ENCODE measurements at places on chromosomes 12 and 14.

- DNase-seq = no peak
These were observed 113.3 kb upstream of the CAND1 start for GRCh38 chr12:67155863-67156262.

DNA sequence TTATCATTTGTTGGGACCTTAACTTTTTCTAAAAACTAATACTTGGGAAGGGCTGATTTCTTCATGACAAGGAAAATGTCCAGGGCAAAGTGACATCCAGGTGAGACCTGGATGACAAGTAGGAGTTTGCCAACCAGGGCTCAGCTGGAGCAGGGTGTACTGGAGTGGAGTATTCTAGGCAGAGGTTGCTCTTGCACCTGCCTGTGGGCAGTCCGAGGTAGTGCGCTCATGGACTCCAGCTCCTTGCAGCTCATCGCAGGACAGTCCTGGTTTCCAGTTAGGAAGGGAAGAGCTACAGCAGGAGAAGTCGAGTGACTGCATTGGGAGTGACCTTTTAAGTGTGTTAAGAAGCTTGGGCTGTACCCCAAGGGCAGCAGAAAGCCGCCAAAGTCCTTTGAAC, 175.9 kb downstream of the PELI2 start:
- peak; percentile 58 for DNase-seq

GRCh38 chr14:20866963-20867362, 24.2 kb upstream of the RNASE3 start:
- DNase-seq = no peak

DNA sequence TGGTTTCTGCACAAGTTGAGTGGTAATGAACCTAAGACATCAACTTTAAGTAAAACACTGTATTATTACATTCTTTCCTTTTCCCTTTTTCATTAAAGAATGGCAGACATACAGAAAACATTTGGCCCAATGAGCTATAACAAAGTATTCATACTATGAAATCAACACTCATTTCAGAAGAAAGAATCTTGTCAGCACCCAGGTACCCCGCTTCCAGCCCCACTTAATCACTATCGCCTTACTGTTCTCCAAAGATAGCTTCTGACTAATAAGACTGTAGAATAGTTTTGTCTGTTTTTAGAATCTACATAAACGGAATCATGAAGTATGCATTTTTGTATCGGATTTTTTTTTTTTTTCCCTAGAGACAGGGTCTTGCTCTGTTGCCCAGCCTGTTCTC, 9.5 kb downstream of the CNTN1 start:
- no peak for DNase-seq

- DNase-seq = no peak
These were observed 78.9 kb downstream of the ITPK1 start for GRCh38 chr14:93036652-93037345.

- no peak for DNase-seq
These were observed 49.8 kb upstream of the USP15 start for GRCh38 chr12:62210422-62210821.

DNA sequence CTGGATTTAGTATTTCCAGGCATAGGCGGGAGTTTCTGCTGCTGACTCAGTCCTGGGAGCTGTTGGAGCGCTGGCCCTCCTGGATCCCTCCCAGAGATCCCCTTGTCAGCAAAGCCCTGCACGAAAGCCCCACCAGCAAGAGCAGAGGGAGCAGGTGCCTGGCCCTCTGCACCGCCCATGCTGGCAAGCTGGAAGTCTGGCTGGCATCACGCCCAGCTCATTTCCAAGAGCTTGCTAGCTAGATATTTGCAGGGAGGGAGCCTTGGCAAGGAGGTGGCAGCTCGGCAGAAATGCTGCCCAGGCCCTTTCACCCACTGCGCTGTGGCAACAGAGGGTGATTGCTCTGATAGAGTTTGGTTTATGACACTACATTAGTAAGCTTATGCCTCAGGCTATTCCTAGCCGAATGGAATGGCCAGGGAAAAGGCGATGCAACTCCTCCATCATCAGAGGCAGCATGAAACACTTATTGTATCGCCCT, 193.9 kb downstream of the EMP1 start:
- peak; percentile 41 for DNase-seq

DNA sequence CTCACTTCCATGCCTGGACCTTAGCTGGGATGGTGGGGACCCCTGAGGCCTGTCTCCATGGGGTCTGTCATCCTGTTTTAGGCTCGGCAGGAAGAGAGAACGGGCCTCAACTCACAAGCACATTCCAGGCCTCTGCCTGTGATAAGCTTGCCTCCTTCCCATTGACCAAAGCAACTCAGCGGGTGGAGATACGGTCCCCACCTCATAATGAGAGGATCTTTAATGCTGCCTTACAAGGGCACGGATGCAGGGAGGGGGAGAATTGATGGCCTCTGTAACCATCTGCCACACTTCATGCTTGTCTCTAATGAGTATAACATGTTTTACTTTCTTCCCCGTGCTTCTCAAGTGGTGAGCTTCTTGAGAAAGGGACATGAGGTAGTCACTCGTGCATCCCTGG, 50.0 kb downstream of the GLT1D1 start:
- DNase-seq = no peak

- no peak for DNase-seq
These were observed 50.9 kb downstream of the CLIP1 start for GRCh38 chr12:122371475-122372045.

- no peak for DNase-seq
These were observed 1.5 kb downstream of the GSTZ1 start for GRCh38 chr14:77322250-77322902.

DNA sequence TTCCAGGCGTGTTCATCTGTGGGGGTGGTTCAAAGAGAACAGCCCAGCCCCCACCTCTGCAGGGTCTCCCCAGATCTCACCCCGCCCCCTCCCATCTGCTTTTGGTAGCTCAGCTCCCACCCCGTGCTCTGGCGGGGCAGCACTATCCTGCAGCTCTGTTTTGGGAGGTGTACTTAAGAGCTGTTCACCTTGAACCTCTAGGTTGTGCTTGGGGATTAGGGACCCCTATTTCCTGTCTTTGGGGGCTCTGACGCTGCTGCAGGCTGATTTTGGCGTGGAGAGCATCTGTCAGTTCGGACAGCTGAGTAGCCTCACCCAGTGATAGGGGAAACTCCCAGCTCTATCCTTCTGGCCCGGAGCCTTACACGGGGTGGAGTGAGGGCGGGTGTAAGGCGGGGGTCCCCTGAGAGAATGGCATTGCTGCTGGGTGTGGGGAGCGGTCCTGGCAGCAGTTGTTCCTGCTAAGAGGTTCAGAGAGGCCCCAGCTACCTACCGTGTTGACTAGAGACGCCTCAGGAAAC, 765 bp downstream of the TMEM120B start:
- no peak for DNase-seq

- DNase-seq = no peak
These were observed 25.5 kb downstream of the CEP83 start for GRCh38 chr12:94434171-94434570.

DNA sequence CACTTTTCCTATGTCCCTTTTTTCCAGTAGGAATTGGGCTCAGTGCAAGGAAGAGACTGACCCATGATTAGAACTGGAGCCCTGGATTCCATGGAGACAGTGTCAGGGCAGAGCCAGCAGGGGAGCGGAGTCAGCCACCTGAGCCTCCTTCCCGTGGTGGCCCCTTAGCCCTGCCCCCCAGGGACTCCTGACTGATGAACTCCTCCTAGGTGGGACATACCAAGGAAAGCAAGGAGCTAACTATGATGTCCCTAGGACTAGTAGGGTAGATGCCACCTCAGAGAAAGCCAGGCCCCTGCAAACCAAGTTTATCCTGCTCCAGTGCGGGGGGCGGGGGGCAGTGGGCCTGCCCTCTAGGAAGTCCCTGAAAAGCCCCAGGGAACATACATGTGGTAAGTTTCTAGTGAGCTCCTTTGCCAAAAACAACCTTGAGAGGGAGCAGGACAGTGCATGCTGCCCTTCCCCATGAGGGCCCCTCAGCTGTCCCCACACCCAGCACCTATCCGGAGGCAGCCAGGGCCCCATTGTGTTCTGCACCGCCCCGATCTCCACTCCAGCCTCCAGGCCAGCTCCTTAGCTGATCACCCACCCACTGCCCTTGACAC, 6.2 kb upstream of the COL2A1 start:
- no peak for DNase-seq

GRCh38 chr14:99479906-99480869, at the start of gene SETD3:
SETD3 (minus strand) TSS chr14:99480859; CDS start chr14:99465805, 15,054 bp downstream.
- DNase-seq = no peak

- DNase-seq = no peak
These were observed 4.6 kb downstream of the MYF5 start for GRCh38 chr12:80721326-80721725.

DNA sequence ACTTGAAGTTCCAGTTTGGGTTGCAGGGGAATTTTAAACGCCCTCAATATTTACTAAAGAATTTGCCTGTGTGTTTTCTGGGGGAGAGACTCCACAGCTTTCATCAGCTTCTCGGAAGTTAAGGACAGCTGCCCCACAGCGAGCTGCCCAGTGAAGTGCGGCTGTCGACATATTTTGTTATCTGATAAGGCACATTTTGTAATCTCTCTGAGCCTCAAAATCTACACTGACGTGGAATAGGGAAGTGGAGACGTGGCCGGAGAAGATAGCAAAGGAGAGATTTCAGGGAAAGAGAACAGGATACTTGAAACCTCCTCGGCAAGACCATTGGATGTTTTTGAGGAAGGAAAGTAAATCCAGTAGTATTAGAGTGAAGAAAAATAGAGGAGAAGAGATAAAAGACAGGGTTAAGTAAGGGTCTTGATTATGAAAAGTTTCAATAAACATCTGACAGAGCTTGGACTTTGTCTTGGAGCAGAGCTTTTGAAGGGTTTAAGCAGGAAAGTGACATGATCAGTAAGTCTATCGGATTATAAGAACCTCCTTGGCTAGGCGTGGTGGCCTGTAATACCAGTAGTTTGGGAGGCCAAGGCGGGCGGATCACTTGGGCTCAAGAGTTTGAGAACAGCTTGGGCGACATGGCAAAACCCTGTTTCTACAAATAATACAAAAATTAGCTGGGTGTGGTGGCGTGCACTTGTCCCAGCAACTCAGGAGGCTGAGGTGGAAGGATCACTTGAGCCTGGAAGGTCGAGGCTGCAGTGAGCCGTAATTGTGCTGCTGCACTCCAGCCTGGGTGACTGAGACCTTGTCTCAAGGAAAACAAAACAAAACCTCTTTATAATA, 1.1 kb downstream of the POLR3B start:
- DNase-seq = no peak

DNA sequence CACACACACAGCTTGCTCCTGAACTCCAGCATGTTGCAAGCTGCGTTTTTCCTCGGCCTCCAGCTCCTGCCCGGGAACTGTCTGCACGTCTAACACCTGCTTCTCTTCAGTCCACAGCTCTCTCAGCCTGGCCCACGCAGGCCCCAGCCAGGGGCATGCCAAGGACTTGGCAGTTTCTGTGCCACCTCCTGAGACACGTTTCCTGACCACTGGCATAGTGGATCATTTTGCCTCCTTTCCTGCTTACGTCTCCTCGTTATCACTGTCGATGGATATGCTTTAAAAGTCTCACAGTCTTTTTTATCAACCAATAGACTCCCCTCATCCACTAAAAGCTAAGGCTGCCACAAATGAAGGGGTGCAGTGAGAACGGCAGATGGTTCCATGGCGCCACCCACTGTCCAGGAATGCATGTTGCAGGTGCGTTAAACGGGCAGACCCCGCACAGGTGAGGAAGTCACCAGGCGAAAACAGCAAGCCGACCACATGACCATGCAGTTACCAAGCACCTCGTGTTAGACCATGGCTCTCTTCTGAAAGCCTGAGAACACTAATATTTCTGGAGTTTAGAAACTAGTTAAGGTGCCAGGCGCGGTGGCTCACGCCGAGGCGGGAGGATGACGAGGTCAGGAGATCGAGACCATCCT, 14.7 kb upstream of the TEAD4 start:
- DNase-seq = peak; percentile 94

DNA sequence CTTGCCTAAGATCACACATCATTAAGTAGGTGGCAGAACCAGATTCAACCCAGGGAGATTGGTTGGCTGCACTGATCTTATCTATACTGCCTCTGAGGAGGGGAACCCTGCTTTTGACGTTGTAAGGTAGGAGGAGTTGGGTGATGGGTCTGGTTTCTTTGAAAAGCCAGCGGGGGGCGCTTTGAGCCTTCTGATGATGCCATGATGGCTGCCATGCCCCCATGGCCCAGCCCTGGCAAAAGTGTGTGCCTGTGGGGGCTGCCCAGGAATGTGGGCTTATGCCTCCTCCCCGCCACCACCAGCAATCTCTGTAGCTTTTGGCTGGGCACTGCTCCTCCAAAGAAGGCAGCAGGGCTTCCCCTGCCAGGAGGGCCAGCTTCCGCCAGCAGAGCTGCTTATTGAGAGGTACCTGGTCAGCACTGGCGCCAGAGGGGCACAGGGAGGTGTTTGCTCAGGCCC, 224.3 kb downstream of the SLC41A2 start:
- DNase-seq = peak; percentile 79

DNA sequence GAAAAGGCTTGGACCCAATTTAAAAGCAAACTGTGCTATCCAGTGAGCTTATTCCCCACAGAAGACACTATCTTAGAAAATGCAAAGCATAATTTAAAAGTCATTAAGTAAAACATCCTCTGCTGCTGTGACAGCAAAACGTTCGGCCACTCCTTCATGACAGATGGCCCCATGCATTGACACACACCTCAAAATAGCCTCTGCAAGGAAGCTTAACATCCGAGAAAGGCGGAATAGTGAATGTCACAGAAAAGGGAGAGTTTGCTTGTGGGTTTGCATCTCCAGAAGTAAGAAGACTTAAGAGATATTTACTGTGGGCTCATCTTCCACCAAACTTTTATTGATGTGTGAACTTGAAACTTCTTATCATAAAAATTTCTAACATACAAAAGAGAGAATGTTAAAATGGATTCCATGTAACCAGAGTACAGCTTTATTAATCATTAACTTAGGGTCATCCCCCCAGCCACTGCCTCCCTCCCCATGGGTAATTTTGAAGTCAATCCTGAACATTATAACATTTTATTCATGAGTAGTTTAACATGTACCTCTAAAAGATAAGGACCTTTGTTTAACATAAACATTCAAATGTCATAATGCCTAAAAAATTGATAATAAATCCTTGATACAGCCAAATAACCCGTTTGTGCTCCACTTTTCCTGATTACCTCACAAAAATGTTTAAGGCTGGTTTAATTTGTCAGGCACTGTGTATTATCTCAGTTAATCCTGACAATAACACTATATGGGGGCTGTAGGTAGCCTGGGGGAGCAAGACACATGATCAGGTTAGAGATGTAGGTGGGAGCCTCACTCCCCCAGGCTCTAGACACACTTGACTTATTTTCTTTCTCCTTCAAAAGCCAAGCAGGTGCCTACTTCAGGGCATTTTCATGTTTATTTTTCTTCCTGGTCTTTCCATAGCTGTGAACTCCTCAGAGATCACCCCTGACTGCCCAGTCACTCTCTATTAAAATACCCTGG, 119.7 kb upstream of the TMCC3 start:
- DNase-seq = no peak

DNA sequence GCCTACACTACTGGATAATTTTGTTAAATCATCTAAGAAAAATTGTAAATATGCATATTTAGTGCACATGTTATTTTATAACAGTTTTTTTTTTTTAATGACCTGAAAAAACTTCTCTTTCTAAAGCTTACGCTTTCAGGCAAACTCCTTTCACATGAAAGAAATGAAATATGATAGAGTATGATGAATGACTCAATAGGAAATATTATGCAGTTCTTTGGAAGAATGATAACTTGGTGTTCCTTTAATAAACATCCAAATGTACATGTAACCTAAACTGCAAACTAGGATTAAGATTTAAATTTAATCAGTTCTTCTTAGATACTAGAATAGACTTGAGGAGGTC, 136.6 kb downstream of the FGD4 start:
- DNase-seq = no peak
